WTC11 (cell line): ENCODE measurements at places on chromosomes 7 and 10. TPM values are rescaled to one million over a fixed set of nuclear protein-coding genes. Genes with fewer than 3 reads are reported as not detected.

- DNase-seq, result no peak
- H3K27me3 ChIP-seq, result no peaks in the 10 kb centered on the region; the same call in 1 of the 2 replicates
- peaks cover 3% of the 10 kb centered on the region for H3K4me1 ChIP-seq
- H3K27ac ChIP-seq, result no peak overlapping the region
These were observed 46.3 kb downstream of the PDK4 start for GRCh38 chr7:95549818-95550529.

DNA sequence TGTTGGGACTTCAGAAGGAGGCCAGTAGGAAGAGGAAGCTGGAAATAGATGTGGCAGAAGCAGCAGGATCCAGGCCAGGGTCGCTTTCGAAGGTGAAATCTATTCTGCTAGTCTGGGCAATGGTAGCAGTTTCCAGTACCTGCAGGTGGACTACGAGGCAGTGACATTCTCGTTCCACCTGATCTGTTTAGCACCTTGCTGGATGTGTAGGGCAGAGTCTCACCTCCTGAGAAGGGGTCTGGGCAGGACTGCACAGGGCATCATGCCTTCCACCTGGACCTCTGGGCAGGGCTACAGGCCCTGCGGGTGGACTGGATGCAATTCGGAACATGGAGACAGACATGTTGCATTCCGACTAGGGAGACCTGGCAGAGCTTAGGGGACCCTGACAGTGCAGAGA, 254.8 kb upstream of the ZNF32 start:
- no peak overlapping the region for H3K27ac ChIP-seq
- DNase-seq, result no peak
- H3K4me1 ChIP-seq, result peaks cover 10% of the 10 kb centered on the region
- H3K4me3 ChIP-seq, result no peak overlapping the region
- H3K36me3 ChIP-seq, result no peaks in the 10 kb centered on the region
- no peaks in the 10 kb centered on the region for H3K27me3 ChIP-seq

- no peaks in the 10 kb centered on the region for H3K27me3 ChIP-seq
- no peak for DNase-seq
- H3K4me1 ChIP-seq, result peaks cover 1% of the 10 kb centered on the region; the same call in 1 of the 2 replicates
- H3K27ac ChIP-seq, result no peak overlapping the region
These were observed 939.6 kb downstream of the NRG3 start for GRCh38 chr10:82814635-82815034.

- H3K27me3 ChIP-seq, result peaks cover under 1% of the 10 kb centered on the region; the same call in 1 of the 2 replicates
- H3K27ac ChIP-seq, result no peak overlapping the region
- peaks cover 19% of the 10 kb centered on the region for H3K36me3 ChIP-seq
- H3K4me1 ChIP-seq, result peaks cover 17% of the 10 kb centered on the region
These were observed 254.7 kb upstream of the PTER start for GRCh38 chr10:16182144-16182543.

DNA sequence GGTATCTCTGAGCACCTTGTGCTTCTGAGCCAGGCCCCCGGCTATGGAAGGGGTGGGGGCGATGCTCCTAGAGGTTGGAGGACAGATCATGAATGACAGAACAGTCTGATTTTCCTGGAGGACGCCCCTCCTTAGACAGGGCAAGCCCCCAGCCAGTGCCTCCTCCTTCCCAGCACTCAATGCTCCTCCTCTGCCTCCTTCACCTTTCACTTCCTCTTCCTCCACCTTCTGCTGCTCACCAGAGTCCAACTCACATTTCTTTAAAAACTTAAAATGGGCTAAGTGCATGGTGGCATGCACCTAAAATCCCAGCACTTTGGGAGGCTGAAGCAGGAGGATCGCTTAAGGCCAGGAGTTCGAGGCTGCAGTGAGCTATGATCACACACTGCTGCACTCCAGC, 71.1 kb upstream of the CUX1 start:
- H3K27ac ChIP-seq, result no peak overlapping the region
- no peak overlapping the region for H3K4me3 ChIP-seq
- no peak for DNase-seq
- H3K36me3 ChIP-seq, result no peaks in the 10 kb centered on the region
- H3K4me1 ChIP-seq, result peaks cover 20% of the 10 kb centered on the region

The HOXA7 gene
- total RNA-seq, result not detected in 3 replicates
